Left lung (tissue), 14 donors: ENCODE measurements at places on chromosomes 7 and 10. TPM values are rescaled to one million over a fixed set of nuclear protein-coding genes. Genes with fewer than 3 reads are reported as not detected.

The SYT15B gene
- 41.5 TPM for total RNA-seq

The DOCK4 gene
- total RNA-seq: 63.6 TPM

DNA sequence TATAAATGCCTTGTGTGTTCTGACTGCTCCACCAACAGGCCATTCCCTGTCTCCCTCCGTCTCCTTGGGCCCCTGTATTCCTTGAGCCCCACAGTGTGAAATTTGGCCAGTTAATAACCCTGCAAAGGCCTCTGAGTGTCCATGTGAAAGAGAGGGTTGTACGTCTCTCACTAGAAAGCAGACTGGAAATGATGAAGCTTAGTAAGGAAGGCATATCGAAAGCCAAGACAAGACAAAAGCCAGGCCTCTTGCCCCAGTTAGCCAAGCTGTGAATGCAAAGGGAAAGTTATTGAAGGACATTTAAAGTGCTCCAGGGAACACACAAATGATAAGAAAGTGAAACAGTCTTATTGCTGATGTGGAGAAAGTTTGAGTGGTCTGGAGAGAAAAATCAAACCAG is 680.2 kb downstream of the SDK1 start:
- DNase-seq: no peak

DNA sequence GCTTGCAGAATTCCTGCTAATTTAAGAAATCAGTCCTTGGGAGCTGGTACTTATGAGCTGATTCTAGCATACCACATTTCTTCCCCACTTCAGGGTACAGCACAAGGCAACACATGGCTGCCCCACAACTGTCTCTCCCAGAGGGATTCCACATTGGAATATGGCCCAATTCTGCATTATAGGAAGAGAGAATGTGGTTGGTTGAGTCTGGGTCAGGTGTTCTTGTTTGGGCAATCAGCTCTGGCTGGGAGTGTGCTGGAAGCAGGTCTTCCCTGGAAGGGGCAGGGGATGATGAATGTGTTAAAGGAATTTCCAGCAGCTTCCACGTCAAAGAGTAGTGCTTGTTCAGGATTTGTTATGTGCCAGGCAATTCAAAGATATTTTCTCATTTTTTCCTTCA is 95.7 kb downstream of the BUB3 start:
- no peak for DNase-seq

The GRM3 gene
- total RNA-seq: not detected

DNA sequence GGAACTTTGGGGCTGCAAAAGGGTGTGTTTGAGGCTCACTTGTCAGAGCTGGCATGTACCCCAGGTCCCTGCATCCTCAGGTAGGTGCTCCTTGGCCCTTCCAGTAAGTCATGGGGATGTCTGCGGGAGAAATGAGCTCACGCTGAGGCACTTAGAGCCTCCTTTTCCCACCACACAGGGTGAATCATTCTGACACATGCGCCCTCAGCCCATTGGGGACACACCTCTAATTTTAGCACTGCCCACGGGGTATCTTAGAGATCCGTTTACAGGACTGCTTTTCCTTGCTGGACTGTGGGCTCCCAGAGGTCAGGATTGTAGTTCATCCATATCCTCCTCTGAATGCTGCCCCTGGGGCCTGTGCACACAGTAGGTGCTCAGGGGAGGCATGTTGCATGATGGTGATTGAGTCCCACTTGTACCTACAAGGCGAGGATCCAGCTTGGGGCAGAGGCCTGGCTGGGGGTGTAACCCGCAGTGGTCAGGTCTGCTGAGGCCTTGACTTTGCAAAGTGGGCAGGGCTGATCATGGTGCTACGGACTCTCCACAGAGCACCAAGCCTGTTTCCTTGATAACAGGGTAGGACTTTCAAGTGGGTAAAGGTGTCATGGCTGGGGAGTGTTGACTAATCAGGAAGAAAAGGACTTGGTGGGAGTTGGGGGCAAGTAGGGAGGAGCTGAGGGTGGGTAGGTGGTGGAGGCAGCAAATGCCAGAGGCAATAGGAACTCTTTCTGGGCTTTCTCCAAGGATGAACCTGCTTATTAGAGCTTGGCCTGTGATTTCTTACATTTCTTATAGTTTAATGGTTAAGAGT is 5.8 kb downstream of the TSPAN15 start:
- no peak for DNase-seq

GRCh38 chr7:33425395-33425794 is 296.0 kb downstream of the BBS9 start:
- DNase-seq: no peak

The PLAC9 gene
- 53.8 TPM for total RNA-seq

GRCh38 chr10:50937230-50937907 is 51.9 kb upstream of the A1CF start:
- DNase-seq: peak; percentile 28

The BAMBI gene
- total RNA-seq: 24.7 TPM

GRCh38 chr10:102682416-102682815 is 31.8 kb downstream of the ARL3 start:
- DNase-seq: no peak

DNA sequence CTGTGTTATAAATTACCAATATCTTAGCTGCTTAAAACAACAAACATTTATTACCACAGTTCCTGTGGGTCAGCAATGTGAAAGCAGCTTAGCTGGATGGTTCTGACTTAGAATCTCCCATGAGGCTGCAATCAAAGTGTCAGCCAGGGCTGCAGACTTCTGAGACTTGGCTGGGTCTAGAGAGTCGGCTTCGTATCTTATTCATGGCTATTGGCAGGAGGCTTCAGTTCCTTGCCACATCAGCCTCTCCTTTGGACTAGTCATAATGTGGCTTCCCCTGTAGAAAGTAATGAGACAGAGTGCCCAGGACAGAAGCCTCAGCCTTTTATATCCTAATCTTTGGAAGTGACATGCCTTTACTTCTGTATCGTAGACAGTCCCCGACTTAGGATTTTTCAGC is 27.3 kb downstream of the RALA start:
- DNase-seq: no peak

GRCh38 chr10:69681436-69681835 is 51.4 kb downstream of the FAM241B start:
- DNase-seq: no peak
